ENCODE measurements at places on chromosomes 2 and 18. TPM values are rescaled to one million over a fixed set of nuclear protein-coding genes. Genes with fewer than 3 reads are reported as not detected.

DNA sequence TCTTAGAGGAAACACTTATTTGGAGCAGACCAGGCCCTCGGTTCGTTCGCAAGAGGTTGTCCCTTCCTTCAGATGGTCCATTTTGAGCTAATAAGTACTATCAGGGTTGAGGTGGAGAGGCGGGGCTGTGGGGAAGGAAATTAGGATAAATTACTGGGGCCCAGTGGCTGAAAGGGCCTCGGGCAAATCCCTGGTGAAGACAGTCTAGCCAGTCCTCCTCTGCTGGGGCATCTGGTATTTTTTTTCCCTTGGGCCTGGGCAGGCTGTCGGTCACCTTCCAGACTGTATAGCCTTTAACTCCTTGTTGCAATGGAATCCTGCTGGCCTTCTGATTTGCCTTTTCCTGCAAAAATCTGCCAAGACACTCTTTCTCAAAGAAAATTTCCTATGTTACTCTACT is 1.7 kb upstream of the MYO3B start:
- no peak for DNase-seq

DNA sequence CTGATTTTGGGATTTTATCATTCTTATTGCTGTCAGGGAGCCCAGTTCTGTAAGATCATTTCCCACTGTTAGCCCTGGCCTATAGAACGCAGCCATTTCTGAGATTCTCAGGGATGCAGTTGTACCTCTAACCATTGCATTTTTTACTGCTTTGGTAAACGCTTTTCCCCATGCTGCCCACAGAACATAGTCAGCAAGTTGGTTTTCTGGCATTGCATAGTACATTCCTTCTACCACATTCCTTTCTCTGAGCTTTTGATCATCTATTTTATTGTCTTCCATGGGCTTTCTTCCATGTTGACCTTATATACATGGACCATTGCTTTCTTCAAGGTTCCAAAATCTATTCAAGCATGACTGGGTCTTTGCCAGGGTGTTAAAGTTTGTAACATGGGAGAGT is 86.8 kb upstream of the ST6GAL2 start:
- DNase-seq, result no peak

- DNase-seq, result no peak
Measured at GRCh38 chr18:76353046-76353445, 142.0 kb downstream of the ZNF516 start.

- DNase-seq, result no peak
Measured at GRCh38 chr2:203579730-203580129, 44.6 kb upstream of the RAPH1 start.

DNA sequence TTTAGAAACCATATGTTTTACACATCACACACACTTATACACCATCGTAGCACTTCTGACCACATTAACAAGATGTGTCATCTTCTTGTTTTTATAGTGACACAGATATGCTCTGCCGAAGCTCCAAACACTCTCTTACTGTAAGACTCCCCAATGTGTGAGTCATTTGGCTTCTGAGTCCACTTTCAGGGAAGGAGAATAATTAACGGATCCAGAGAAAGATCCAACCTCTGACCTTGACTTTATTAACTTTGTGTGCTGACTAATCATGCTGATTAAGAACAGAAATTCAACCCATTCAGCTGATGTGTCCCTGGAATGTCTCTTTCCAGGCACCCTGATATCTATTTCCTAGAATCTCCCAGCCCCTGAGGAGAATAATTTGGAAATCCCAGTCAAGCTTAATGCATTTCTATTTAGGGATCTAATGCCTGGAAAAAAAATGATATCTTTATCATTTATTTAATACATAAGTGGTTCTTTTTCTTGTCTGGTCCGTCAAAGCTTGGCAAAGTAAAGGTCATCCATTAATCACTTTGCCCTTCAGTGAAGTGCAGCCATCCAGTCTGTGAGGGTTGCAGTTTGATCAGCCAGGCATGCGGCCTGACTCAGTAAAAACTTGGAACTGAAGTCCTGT is 615.8 kb upstream of the SYT4 start:
- no peak for DNase-seq

DNA sequence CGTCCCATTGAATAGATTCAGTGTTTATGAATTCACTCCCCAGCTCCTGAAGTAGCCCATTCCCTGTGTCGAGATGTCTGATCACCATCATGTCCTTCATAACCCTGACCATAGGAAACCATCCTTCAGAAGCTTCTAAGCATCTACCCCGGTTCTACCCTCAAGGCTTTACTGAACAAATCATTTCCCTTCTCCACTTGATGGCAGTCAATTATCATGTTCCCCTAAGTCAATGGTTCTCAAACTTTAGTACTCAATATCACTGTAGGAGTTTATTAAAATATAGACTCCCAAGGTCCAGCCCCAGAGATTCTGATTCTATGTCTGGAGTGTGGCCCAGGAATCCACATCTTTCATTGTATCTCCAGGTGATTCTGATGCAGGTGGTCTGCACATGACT is 228.4 kb upstream of the SP5 start:
- DNase-seq, result no peak

GRCh38 chr18:78664848-78665247 is 314.8 kb upstream of the SALL3 start:
- DNase-seq, result no peak

DNA sequence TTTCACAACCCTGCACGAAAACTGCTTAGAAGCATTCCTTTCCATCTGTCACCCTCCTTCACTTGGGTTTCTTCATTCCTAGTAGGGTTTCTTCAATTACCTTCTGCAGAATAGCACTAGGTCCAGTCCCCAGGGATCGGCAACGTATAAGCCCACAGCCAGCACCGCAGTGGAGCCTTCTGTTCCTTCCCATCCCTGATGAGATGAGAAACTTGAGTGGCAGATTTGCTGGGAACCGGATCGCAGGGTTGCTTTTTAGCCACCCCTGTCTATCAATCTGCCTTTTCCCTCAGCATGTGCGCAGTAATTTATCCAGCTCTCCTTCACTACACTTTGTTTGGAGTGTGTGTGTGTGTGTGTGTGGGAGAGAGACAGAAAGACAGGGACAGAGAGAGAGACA is 94.2 kb downstream of the CD8B2 start:
- no peak for DNase-seq

DNA sequence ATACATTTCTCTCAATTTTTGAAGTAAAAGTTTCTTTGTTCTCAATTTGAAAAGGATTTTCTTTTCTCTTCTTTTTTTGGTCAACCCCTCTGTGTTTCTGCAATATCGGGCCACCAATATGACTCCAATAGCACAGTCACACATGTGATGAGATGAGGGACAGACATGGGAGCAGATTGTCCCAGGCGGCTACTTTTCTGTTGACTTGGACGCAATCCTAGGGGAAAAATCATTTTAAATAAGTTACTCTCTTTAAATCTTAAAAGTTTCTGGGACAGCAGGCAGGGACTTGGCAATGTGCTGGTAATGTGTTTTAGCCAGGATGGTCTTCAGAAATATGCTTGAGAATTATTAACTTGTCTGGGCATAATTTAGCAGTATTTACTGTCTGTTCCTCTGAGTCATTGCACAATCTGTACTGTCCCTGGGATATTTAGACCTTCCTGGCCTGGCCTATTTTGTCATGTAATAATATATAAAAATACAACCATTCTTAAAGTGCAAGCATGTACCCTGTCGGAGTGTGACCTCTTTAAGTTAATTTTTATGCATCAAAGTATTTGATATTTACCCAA is 388.5 kb upstream of the FANCL start:
- no peak for DNase-seq

DNA sequence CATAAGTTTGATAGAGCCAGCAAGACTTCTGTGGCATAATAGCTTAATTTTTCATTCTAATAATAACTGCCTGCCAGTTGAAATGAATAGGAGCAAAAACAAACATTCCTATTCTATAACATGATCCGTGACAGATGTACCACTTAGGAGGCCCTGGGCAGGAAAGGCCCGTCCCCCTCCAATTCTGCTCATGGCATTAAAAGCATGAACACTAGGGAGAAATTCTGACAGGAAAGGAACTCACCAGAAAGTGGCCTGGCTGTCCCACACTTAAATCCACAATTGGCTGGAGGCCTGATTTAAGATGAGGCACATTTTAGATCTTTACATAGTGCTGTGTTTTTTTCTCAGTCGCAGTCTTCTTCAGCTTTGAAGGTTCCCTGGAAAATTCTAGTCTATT is 261.9 kb upstream of the ETAA1 start:
- DNase-seq, result no peak

- no peak for DNase-seq
Measured at GRCh38 chr2:19845323-19845920, 56.4 kb downstream of the TTC32 start.

- no peak for DNase-seq
Measured at GRCh38 chr2:219916281-219916680, 288.9 kb downstream of the SLC4A3 start.

DNA sequence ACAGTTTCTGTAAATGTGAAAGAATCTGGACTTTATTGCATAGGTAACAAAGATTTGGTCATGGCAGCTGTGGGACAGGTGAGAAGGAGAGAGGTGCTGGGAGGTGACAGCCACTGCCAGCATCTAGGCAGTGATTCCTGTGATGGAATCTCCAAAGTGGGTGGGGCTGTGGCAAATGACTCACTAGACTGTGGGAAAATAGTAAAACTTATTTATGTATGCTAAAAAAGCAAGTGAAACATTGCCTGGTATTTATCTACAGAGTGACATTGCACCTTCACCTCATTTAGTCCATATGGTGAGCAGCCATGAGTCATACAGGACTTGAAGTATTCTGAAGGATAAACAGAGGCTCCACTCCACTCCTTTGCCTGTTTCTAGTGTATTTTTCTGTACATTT is 145.3 kb upstream of the MEX3C start:
- peak; percentile 6 for DNase-seq

GRCh38 chr18:49886891-49887764 is 73.8 kb upstream of the ACAA2 start:
- DNase-seq, result no peak

GRCh38 chr2:64906853-64907536 is 82.2 kb upstream of the SLC1A4 start:
- DNase-seq, result no peak

GRCh38 chr2:190947711-190948251 is 66.2 kb downstream of the STAT1 start:
- DNase-seq, result no peak

DNA sequence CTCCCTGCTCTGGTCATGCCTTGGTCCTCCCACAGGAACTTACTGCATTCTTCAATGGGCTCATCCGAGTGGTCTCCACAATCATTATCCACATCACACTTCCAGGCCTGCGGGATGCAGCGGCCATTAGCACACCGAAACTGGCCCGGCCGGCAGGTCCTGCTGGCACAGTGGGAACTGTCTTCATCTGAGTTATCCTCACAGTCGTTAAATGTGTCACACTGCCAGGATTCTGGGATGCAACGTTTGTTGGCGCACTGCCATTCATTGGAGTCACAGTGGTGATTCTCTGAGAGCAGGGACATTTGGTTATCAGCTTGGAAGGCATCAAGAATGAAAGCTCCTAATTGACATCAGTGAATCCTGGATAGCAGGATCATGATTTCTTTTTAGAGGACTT is 104.5 kb downstream of the DHRS9 start:
- no peak for DNase-seq

DNA sequence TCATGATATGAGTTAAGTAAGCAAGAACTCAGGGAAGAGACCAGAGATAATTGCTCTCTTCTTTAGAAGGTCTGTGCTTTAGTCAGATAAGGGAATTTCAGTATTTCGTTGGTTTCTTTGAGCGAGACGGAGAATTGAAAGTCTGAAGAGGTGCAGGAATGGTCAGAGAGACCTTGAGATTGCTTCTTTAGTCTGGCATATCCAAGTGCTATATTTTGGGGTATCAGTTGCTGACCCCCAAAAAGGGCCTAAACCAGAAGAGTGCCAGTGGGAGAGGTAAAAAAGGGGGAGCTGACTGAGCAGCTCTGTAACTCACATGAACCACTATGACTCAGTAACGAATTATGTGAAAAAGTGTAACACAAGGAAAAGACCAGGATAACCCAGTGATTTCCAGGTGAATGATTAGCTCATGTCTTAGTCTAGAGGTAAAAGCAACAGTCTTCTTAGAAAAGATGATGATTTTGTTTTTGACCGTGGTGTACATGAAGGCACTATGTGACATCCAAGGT is 932.9 kb downstream of the TDRD15 start:
- DNase-seq, result no peak

- no peak for DNase-seq
Measured at GRCh38 chr2:160255408-160255807, 55.3 kb upstream of the ITGB6 start.

GRCh38 chr2:211259831-211260476 is 703.6 kb downstream of the CPS1 start:
- DNase-seq, result no peak

DNA sequence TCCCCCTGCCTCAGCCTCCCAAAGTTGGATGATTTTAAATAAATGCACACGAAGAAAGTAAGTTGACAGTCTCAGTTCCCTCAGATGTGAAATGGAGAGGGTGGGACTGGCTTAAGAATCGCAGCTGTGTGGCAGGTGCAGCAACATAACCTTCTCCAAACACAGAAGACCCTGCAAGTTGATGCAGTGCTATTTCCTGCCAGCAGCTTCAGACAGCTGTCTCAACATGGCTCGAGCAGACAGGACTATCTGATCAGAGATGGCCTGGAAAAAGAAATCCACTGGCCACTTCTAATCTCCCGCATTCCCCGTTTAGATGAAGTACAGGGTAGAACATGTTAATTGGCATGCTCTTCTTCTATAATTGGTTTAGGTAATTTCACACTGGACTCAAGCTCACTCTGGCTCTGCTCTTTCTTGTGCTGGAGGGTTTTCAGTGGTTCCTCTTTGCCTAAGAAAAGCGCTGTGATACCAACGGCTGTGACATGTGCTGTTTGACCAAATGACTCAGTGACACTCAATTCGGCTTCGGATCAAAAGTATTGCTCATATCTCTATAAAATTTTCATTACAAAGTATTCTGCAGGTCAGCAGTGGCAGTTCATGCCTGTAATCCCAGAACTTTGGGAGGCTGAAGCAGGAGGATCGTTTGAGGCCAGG is 40.2 kb downstream of the MYOM1 start:
- no peak for DNase-seq

GRCh38 chr2:226788064-226788463 is 11.6 kb downstream of the IRS1 start:
- no peak for DNase-seq

The C2orf66 gene
- not detected for total RNA-seq

The CCDC121 gene
- 0.68 TPM for total RNA-seq

The CNGA3 gene
- total RNA-seq, result not detected

The DLGAP1 gene
- total RNA-seq, result not detected

The MPHOSPH10 gene
- total RNA-seq, result 69.5 TPM

The UCN gene
- total RNA-seq, result 1.6 TPM

The RAB6C gene
- not detected for total RNA-seq

The STON1 gene
- 0.80 TPM for total RNA-seq

The SLC4A5 gene
- total RNA-seq, result 1.5 TPM

The ZNF396 gene
- total RNA-seq, result 0.92 TPM

The SH3BP4 gene
- total RNA-seq, result 0.33 TPM

The CNTNAP5 gene
- not detected for total RNA-seq

The OTOF gene
- 0.74 TPM for total RNA-seq

The AQP12B gene
- total RNA-seq, result not detected

Data from activated naive CD8-positive, alpha-beta T cell treated with anti-CD3 and anti-CD28 coated beads for 36 hours (primary cell).